Esophagus mucosa (tissue), 1 donor: ENCODE measurements at places on chromosomes 6 and 20.

- no peak for ATAC-seq
These were observed 82.8 kb downstream of the CCDC170 start for GRCh38 chr6:151576633-151577032.

DNA sequence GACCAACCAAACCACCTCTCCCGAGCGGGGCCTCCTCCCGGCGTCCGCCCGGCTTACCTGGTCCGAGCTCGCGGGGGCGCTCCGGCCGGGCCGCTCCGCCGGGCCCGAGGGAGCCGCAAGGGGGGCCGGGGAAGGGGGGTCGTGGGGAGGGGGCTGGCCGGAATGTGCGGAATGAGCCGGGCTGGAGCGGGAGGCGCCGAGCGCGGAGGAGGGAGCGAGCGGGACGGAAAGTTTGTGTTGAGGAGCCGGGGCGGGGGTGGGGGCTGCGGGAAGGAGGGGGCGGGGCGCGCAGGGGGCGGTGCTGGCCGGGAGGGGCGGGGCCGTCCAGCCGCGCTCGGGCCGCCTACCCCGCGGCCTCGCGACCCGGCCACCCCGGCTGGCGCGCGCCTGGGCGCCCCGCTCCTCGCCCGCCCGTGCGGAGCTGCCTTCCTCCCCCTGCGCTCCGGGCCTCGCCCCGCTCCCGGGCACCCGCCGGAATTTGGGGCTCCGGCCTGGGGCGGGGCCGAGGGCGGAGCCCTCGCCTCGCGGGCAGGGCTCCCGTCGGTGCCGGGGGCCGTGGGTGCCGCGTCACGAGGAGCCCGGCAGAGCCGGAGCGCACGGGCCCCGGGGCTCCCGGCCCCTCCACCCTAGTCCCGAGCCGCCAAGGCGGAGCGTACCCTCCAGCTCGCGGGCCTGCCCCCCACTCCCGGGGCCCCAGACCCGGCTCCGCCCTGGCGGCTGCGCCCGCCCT lies at the start of gene TEAD3:
Gene TEAD3 (minus strand): TSS at position 239 of the 730 bp plus-strand sequence.
- ATAC-seq: peak; percentile 81

- ATAC-seq: peak; percentile 25
These were observed 15.2 kb downstream of the CHMP4B start for GRCh38 chr20:33826270-33826897.

DNA sequence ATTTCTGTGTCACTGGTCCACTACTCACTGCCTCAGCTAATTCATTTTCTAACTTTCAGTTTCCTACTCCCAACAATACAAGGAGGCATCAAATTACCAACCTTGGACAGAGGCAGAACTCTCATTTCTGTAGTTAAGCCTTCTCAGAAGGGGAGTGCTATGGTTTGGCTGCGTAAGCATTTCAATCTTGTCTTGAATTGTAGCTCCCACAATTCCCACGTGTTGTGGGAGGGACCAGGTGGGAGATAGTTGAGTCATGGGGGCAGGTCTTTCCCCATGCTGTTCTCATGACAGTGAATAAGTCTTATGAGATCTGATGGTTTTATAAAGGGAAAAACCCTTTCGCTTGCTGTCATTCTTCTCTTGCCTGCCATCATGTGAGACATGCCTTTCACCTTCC lies 22.9 kb downstream of the HLA-DRA start:
- no peak for ATAC-seq

GRCh38 chr6:168681748-168682147 lies 240.8 kb downstream of the SMOC2 start:
- ATAC-seq: no peak

DNA sequence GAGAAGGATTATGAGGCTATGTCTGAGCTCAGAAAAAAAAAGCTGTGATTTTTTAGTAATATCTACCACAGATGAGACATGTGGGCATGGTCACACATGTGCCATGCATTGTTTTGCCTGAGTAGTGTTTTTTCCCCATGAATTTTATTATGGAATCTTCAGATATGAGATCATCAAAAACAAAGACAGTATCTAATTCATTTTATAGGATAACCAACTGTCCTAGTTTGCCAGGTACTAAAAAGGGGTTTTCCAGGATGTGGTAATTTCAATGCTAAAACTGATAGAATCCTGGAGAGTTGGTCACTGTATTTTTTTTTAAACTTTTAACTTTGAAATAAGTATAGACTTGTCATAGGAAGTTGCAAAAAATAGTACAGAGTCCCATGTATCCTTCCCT lies 127.4 kb upstream of the MAP3K7 start:
- ATAC-seq: no peak

- no peak for ATAC-seq
These were observed 176.7 kb downstream of the CLIC5 start for GRCh38 chr6:45838996-45839395.

DNA sequence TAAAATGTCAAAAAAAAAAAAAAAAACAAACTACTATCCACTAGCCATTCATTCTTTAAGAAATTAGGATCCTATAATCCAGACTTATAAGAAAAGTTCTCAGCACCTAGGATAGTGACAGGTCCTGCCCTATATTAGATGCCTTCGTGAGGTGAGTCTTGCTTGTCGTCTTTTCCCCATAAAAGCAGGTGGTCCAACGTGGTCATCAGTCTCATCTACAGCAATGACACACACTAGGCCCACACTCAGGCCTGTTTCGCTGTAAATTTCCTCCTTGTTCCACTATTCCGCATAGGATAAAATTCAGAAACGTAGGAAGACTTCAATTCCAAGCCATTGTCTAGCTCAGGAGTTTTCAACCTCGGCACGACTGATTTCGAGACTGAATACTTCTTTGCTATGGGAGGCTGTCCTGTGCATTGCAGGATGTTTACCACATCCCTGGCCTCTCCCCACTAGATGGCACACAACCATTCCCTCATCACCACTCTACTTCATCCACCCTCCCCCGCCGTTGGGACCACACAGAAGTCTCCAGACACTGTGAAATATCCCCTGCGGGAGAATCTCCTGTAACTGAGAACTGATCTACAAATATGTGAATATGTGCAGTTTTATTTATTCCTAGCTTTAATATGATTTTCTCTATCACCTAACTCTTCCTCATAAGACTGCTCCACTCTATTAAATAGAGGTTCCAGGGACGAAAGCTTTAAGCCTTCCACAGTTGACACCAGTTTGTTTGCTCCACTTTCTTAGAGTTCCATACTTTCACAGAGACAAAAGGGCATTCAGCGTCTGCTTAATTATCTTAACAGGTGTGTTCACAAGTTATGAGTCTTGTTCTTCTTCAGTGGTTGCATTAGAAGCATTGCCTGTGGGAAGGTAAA lies 346.3 kb downstream of the BMP2 start:
- ATAC-seq: peak; percentile 48

- no peak for ATAC-seq
These were observed 3.4 kb downstream of the PPP2R5D start for GRCh38 chr6:42987533-42988451.

GRCh38 chr20:46928580-46929132 lies 34.0 kb downstream of the EYA2 start:
- peak; percentile 49 for ATAC-seq

- no peak for ATAC-seq
These were observed 715.6 kb upstream of the ID4 start for GRCh38 chr6:19121521-19121920.

- ATAC-seq: no peak
These were observed 2.1 kb downstream of the PLCG1 start for GRCh38 chr20:41139227-41140093.

DNA sequence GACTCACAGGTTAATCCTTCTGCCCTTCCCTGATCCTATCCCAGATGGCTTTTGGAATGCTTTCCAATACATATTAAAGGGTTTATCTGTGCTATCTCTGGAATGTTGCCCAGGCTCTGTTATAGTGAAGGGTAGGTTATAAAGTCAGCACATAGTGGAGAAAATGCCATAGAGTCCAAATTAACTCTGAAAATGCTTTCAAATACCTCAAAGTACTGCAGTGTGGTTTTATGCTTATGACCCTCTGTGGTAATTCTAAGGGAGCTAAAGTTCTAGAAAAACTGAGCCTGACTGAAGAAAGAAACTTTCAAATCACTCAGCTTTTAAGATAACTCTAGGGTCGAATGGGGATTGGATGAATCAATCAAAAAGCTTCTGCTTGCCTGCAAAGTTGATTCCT lies 159.8 kb downstream of the PLCB1 start:
- ATAC-seq: no peak
